ENCODE measurements at places on chromosomes 6 and 20.

DNA sequence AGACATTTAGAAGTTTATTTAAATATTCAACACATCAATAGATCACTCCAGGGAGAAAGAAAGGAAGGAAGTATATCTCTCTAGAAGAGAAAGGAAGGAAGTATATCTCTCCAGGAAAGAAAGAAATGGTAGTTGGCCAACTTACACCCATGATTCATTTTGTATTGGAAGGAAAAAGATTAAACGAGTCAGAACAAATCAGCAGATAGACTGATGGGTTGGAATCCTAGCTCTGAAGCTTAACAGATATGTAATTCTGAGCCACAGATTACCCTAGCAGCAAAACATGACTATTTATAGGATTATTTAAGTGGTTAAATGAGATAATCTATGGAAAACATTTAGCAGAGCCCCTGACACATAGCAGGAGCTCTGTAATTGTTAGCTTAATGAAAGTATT lies 27.1 kb downstream of the COL12A1 start:
- no peak for DNase-seq

DNA sequence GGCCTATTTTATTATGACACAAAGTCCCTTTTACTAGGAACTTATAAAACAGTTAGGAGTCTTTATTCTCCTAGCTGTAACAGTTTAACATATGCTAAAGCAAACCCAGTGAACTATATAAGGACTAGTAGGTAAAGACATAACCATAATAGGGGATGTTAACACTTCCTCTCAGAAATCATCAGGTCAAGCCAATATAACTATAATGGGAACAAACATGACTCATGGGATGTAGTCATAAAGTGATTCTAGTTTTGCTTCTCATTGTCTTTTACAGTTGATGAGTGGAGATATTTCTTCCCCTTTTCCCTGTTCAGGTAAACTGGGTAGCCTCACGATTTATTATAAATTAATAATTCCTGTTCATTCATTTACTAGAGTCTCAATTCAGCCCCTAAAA lies 9.7 kb downstream of the PTCHD4 start:
- DNase-seq: no peak

- no peak for DNase-seq
These were observed 167.5 kb upstream of the PLCB4 start for GRCh38 chr20:8901237-8902025.

DNA sequence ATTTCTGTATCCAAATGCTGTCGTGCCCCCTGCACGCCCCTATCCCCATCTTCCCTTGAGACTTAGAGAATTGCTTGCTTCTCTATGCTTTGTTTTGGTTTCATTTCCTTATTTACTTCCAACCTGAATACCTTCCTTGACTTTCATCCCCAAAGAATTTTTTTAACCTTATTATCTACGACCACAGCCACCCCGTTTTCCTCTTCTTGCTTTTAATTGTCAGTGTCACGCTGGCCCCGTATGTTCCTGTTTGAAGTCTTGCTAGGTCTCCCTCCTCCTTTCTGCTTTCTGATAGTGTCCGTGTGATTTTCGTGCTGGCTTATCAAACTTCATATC lies 40.1 kb downstream of the RNF217 start:
- no peak for DNase-seq

- no peak for DNase-seq
These were observed 125.3 kb upstream of the SPTLC3 start for GRCh38 chr20:12883507-12883885.

- no peak for DNase-seq
These were observed 76.7 kb downstream of the PSMB1 start for GRCh38 chr6:170476360-170476759.

- DNase-seq: no peak
These were observed 16.9 kb downstream of the GPR31 start for GRCh38 chr6:167140589-167141474.

DNA sequence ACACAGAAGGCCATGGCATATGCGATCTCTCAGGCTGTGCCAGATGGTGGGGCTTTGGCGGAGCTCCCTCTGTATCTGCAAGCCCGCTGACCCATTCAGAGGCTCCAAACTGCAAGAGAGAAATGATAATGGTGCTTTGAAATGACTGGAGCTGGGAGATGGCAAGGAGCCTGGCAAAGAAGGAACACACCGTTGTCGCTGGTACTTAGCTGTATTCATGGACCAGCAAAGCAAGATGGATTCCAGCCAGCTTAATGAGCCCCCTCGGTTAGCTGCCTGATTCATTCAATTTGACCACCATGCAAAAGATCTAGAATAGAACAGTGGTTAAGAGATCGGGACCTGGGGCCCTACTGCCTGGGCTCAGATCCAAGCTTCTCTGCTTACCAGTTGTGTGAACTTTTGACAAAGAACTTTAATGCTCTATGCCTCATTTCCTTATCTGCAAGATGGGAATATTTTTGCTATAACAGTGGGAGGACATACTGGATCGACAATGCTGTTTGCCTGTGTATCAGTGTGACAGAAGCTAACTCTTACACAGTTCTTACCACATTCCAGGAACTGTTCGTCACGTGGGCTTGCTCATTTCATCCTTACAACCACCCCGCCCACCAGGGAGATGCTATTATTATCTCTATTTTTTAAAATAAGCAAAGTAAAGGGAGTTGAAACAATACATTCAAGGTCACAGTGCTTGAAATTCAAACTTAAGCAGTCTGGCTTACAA lies 317.8 kb upstream of the SULF2 start:
- DNase-seq: peak; percentile 87

- DNase-seq: no peak
These were observed 3.9 kb downstream of the FKBP1A start for GRCh38 chr20:1388741-1389483.

- DNase-seq: no peak
These were observed 128.0 kb upstream of the MCHR2 start for GRCh38 chr6:100121854-100122609.
